ENCODE measurements at places on chromosomes 7 and 10.

DNA sequence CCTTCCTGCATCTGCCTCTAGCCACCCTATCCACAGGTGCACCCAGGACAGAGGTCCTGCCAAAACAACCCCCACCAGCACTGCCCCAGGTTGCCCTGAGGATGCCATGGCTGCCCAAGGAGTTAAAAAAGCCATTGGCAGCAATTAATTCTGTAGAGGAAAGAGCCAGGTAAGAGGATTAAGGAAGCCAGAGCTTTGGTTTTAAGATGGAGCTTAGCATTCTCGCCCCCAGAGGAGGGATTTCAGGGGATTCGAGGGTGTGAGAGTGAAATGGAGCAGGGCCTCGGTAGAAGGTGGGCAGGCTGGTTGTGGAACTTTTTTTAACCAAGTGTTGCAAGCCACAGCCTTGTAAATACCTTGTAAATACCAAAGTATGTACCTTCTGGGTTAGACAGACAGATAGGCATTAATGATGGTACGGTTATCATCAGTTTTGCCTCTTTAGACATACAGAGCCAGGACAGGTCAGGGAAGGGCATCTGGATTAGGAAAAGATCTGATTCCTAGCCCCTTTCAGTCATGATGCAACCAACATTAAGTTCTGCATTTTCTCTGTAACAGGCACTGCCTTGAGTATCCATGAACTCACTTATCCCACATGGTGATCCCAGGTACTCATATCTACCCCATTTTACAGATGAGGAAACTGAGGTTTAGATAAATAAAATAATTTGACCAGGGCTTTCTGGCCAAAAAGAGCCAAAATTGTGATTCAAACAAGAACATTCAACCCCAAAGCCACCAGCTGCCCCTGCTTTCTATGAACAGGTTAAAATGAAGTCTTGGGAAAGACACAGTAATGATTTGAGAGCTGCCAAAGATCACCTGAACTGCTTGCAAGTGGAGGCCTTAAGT is 120.7 kb upstream of the PPIF start:
- no peak for DNase-seq

- DNase-seq: no peak
Observed at GRCh38 chr7:68892236-68892635, 706.0 kb upstream of the AUTS2 start.

DNA sequence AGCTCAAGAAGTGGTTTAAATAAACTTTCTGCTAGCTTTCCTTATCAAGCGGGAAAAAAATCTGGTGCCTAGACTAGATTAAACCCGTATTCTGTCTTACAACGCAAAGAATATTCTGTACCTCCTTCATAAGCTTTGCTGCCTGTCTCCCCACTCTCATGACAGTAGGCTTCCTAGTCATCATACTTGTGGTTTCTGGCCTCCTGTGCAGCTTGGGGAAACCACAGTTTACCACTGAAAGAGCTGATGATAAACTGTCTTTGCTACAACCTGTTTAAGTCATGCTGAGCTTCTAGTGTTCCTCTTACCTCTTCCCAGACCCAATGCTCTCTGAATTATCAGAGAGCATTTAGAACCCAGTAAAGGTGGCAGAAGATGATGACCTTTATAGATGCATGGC is 55.0 kb downstream of the PODXL start:
- DNase-seq: no peak

DNA sequence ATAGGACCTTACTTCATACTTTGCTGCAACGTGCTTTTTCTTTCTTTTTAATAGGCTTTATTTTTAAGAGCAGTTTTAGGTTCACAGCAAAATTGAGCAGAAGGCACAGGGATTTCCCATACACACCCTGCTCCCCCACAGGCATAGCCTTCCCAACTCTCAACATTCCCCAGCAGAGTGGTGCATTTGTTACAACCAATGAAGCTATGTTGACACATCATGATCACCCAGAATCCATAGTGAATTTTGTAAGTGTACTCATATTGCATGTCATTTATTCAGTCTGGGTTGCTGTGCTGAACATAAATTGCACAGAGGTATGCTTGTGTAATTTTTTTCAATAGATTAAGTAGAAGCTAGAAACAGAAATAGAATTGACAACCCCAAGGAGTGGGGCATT is 327.3 kb downstream of the INHBA start:
- DNase-seq: no peak

- DNase-seq: no peak
Observed at GRCh38 chr7:100211342-100211780, 8.4 kb upstream of the PVRIG start.

All from left ventricle myocardium inferior (tissue), 1 donor.